ENCODE measurements at places on chromosomes 3 and 15.

DNA sequence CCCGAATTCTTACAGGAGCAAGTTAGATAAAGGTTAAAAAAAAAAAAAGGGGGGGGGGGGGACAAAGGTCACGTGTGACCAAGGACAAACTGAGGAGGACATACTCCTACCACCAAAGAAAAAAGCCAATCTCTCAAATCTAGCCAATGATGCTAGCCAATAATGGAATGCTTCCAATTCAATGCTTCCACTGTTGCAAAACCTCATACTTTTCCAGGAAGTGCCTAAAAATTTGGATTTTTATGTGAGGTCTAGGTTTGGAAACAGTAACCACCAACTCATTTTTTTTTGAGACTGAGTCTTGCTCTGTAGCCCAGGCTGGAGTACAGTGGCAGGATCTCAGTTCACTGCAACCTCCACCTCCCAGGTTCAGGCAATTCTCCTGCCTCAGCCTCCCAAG is 11.4 kb downstream of the MSL2 start:
- no peak for DNase-seq

DNA sequence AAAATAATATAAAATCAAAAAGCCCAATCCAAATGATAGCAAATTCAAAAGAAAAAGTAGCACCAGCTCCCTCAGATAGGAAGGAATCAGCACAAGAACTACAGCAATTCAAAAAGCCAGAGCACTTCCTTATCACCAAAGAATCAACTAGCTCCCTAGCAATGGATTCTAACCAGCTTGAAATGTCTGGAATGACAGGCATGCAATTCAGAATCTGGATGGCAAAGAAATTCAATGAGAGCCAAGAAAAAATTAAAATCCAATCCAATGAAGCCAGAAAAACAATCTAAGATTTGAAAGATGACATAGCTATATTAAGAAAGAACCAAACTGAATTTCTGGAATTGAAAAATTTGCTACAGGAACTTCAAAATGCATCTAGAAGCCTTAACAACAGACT is 1334.4 kb upstream of the ALCAM start:
- no peak for DNase-seq

- DNase-seq = no peak
Observed at GRCh38 chr15:71945012-71945411, 134.7 kb downstream of the NR2E3 start.

- no peak for DNase-seq
Observed at GRCh38 chr15:48891232-48891765, 13.4 kb downstream of the EID1 start.

DNA sequence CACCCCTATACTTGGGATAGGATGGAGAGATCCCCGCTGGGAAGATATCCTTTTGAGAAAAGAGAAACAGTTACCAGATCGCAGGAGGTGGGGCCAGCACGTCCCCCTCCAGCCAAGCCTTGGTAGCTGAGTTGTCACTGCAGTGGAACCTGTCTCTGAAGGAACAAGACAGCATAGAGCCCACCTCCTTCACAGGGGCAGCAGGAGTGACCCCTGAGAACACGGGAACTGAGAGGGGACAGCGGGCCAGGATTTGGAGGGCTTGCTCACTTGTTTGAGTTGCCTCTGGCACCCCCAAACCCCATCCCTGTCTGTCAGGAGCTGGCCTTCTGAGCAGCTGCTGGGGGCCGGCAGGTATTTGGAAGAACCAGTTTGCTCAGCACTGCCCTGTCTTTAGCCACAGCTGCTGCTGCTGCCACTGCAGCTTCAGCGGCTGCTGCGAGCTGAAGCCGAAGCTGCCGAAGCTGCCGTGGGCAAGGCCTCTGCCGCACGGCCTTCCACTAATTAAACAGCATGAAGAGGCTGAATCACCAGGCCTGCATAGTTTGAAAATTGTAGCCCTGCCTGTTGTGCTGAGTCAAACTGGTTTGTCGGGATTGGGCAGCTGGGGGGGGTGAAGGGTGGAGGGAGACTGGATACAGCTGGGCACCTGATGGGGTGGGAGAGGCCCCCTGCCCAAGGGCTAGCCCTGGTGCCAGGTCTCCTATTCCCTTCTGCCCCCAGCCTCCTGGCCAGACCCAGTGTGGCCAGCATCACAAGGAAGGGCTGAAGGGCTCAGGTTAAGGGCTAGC is 4.0 kb downstream of the EPHB3 start:
- DNase-seq = peak; percentile 80

- peak; percentile 96 for DNase-seq
Observed at GRCh38 chr3:152121270-152121636, 147.5 kb upstream of the MBNL1 start.

DNA sequence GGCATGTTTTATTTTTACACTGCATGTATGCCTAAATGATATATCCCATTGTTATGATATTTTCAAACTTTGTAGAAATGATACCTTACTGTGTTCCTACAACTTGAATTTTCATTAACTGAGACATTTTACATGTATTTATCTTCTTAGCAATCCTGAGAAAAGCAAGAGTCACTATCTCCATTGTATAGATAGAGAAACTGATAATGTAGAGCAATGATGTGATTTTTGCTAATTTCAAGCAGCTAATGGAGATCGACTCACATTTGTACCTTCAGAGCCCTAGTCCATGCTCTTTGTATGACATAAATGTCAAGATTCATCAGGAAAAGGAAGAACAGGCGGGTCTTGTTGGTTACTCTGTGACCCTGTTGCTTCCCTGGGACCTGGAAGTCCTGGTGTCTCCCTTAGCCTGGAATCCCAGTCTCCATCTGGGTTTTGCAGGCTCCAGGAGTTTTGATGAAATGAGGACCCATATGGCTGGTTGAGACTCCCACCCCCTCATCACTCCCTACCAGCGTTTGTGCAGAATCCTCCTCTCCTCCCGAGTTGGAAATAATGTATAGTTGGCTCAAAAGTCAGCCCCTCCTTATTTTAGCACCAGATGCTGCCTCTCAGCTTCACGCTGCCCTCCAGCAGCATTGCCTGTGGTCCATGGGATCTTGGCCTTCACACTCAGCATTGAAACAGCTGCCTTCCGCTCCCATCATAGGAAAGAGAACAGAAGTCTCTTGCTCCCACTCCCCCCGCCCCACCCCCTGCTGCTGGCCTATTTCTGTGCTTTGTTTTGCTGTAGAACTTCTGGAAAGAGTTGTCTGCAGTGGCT is 67.1 kb downstream of the APBA2 start:
- no peak for DNase-seq

DNA sequence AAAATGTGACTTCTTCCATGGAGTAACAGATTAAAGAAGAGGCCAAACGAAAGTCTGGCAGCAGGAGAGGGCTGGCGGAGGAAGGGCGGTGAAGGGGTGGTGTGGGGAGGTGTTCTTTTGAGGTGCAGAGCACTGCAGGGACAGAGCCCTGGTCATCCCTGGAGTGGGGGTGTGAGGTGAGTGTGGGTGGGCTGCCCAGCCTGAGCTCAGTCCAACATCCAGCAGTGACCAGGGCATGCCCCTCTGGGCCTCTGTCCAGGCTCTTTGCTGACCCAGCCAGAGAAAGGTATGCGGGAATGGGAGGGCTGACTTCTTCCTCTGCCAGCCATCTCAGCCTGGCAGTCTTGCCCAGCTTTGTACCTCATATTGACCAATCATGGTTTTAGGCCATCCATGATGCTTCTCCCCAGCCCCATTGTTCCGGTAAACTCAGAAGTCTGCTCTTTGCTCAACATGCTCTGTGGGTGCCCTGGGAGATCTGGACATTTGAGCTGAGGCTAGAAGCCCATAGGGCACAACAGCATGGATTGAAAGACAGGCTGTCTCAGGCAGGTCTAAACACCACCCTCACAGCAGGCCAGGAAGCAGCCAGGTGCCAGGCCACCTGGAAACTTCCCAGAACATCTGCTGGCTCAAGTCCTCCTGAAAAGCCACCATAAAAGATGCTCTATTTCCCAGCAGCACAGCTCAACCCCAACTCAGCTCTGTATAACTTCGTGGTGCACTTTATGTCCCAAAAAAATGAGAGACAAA is 25.9 kb upstream of the CXCR6 start:
- DNase-seq = no peak

DNA sequence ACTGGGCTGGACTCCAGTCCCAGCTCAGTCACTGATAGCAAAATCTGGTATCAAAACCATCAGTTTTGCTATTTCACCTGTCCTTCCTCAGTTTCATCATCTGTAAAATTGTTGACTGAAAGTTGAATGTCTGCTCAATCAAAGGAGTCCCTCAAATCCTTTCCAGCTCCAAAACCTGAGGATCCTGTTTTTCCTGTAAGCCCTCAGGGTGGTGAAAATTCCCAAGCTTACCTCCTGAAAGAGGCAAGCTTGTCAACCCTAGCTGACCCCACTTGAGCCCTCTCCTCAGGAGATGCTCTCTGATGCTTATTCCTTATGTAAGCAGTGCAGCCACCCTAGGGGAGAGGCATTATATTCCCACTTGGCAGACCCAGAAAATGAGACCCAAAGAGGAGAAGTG is 82.6 kb downstream of the HMG20A start:
- DNase-seq = no peak

GRCh38 chr15:67013696-67014095 is 51.7 kb upstream of the SMAD3 start:
- no peak for DNase-seq

GRCh38 chr15:62779036-62779770 is 263.3 kb upstream of the TPM1 start:
- DNase-seq = peak; percentile 82

- peak; percentile 88 for DNase-seq
Observed at GRCh38 chr3:34012102-34012461, 213.7 kb downstream of the PDCD6IP start.

All from fibroblast of villous mesenchyme (primary cell).